NCI-H2227 treated with DMSO at 0.1 percent for 48 hours (cell line): ENCODE measurements at places on chromosomes 16 and 17.

GRCh38 chr17:46834846-46835245, 16.4 kb upstream of the WNT3 start:
- no peak for DNase-seq

DNA sequence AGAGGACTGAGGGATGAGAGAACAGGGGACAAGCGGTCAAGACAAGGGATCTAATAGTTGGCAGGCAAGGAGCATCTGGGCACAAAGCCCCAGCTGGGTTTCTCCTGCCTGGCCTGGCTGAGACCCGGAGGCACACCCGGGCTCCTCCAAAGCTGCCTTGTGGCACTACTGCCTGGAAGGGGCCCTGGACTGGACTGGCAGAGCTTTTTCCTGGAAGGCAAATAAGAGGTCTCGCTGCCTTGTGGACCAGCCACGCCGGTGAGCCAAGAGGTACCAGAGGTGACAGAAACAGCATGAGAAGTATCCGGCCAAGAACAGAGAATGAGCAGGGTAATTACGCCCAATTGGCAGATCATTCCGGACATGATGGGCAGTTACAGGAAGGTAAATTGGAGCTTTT, 64.6 kb downstream of the GTF3C1 start:
- DNase-seq: no peak

DNA sequence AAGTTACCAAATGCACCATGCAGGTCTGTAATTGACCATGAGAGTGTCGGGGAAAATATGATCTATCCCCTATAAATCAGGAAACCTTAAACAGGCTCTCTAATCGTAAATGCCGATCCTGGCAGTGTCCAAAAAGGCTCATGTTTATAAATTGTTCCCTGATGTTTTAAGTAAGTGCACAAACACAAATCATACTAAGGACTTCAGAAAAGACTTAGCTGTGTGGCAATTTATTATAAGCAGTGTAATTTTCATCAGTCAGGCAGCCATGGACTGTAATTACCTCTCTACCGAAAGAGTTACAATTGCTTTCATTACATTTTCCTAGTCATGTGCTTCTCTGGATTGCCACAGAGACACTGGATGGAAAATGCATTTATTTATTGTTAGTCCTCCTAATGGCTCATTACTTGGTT, 73.4 kb upstream of the COX10 start:
- DNase-seq: peak; percentile 47

GRCh38 chr17:79146562-79146961, 71.9 kb downstream of the ENGASE start:
- no peak for DNase-seq

DNA sequence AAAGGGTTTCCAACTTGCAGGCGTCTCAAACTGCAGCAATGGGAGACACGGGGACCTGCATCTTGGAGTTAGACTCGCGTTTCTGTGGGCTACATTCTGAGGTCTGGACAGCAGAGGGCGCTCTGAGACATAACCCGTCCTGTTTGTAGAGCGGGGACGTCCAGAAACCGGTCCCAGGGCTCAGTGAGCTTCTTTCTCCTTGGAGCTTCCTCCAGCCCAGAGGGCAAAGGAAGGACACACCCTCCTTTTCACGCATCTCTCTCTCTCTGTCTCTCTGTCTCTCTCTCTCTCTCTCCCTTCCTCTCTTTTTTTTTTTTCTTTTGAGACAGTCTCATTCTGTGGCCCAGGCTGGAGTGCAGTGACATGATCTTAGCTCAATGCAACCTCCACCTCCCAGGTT, 19.8 kb downstream of the COX4I1 start:
- DNase-seq: peak; percentile 22

- no peak for DNase-seq
Measured at GRCh38 chr17:81256616-81257015, 17.5 kb downstream of the NDUFAF8 start.

DNA sequence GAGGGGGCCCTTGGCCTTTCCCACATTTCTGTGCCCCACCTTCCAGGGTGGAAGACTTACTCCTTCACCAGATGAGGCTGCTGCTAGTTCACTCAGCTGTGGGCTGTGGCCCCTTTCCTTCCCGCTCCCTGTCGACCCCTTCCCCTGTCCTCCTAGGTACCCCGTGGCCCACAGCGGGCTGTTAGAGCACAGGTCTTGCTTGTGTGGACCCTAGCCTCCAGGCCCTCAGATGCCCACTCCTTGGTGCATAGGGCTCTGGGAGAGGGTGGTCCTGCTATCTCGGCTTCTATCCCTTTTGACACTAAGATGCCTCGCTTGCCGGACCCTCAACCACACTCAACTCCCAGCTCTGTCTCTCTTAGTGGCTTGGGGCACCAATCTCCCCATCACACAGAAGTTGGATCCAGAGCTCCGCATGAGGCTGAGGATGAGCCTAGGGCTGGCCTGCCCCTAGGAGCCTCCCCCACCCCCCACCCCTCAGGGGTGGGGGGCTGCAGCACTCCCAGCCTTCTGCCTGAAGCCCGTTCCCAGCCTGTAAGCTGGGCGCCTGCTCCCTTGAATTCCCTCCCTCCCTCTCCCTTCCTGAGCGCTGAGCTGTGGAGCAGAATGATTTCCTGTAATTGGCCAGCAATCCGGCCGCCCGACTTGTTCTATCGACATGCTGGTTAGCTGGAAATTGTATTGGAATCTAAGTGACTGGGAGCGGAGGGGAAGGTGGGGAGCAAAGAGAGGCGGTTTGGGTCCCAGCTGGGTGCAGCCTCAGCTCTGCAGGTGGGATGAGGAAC, 30.9 kb downstream of the DCAKD start:
- peak; percentile 67 for DNase-seq

DNA sequence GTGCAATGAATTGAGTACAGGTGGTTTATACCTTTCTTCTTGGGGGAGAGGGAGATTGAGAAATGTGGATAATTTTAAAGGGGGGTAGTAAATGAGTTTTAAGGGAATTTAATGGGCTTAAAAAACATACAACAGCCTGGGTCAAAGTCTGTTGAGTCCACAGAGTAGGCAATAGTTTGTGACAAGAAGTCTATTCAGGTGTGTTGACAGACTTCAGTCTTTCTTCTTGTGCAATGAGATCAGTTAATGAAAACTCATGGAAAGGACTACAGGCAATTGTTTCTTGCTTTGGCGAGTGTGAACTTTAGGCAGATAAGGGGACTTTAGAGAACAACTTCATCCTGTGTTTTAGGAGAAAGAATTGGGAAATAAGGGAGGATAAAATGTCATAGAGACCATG, 507.8 kb upstream of the CA10 start:
- no peak for DNase-seq

- DNase-seq: no peak
Measured at GRCh38 chr16:1054660-1055556, 17.6 kb upstream of the SSTR5 start.

DNA sequence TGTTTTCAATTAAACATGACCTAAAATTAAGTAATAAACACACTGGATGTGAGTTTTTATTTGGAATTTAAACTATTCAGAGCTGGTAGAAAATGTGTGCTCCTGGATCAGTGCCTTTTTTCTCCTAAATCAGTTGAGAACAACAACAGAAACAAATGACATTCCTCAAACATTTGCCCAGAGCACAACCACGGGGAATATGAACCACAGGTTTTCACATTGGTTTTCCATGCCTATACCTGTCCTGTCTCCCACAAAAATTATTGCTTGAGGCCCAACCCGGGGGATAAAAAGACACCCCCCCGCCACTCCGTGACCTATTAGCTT, 6.8 kb downstream of the HSBP1 start:
- DNase-seq: no peak

GRCh38 chr17:71825687-71826086, 295.1 kb upstream of the SOX9 start:
- no peak for DNase-seq

GRCh38 chr16:10763456-10763855, 19.8 kb downstream of the NUBP1 start:
- DNase-seq: no peak

GRCh38 chr17:72730077-72730476, 362.4 kb downstream of the SLC39A11 start:
- DNase-seq: no peak
